ENCODE measurements at places on chromosomes 2 and 18.

DNA sequence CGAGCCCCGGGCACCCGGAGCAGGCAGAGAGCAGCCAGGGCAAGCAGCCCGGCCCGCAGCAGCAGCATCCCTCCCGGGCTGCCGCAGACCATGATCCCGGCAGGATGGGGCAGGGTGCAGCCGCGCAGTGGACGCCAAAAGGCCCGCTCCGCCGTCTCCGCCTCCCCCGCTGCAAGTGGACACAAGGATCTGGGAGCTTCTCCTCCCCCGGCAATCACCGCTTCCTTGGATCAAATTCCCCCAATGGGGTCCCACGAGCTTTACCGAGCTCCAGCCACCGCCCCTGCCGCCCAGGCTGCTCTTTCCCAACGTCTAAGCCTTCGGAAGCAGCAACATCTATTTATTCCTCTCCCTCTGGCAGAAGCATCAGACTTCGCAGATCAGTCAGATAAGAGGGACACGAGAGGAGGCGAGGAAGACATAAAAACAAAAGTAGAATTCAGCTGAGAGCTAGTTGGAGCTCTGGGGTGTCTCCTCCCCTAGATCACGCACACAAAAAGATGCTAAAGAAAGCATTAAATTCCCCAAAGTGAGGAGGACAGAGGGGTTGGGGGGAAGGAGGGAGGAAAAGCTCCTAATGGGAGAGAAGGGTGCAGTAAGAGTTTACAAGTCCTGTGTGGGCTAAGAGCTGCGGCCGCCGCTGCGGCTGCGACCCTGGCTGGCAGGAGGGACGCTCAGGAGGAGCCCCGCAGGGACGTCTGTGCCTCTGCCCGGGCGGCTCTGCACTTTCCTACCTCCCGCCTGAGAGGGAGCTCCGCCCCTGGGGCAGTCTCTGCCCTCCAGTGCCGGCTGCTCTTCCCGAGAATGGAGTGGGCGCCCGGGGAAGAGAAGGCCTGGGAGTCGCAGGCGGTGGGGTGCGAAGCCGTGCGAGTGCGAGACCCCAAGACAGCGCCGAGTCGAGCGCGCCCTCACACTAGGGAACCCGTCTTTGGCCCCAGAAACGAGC is at the start of gene FRZB:
Gene FRZB, minus strand, starts transcription at position 177 of the 946 bp plus-strand sequence. Its CDS starts 85 bp downstream, at position 92.
- DNase-seq = no peak

DNA sequence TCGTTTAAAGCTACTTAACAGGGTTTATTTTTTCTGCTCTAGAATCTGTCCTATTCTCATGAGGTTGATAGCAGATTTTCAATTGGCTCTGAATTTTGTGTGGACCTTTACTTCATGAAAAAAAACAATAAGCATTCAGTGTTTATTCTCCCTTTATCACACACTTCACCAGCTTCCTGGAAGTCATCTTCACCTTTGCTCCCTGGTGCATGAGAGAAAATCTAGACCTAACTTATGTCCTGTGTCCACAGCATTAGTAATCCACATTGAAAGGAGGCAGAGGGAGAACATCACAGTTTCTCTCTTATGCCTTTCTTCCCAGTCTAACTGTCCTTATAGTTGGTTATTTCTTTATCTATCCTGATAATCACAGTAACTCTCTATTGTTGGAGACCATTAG is 316.1 kb downstream of the PTH2R start:
- no peak for DNase-seq

DNA sequence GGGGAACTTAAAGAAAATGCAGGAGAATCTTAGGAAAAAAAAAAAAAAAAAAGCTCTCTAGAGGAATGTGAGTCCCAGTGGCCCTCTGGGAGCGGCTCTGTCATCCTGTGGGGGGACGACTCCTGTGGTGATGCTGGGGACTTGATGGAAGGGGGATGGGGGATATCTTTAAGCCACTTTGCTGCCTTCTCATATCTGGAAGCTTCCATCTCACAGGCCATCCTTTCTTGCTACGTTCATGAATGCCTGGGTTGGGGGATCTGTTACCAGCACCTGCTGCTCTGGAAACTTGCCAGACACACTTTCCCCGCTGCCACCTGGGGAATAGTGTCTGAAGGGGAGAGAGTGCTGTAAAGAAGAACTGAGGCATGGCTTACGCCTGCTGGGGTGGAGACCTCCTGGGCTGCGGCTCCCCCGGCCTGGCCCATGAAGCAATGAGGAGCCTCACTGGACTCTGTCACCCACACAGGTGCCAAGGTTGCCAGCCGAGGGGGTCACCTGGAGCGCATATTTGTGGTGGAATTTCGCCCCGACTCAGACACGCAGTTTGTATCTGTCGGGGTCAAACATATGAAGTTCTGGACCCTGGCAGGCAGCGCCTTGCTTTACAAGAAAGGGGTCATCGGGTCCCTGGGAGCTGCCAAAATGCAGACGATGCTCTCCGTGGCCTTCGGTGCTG is 92.8 kb downstream of the RTN4 start:
- no peak for DNase-seq

DNA sequence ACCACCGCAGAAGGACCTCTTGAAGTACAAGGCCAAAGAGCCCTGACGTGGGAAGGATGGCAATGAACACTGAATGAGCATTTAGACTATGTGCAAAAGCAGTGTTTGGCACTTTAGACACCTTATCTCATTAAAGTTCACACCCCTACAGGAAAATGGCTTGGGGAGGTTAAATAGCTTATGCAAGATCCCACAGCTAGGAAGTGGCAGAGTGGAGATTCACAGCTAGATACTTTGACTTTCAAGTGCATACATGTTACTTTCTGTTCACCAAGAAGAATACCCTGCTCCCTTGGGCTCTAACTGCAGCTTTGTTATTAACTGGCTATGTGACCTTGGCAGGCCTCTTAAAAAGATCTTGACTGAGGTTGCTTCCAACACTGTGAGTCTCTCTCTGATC is 58.2 kb downstream of the ICOS start:
- DNase-seq = no peak

- DNase-seq = no peak
Observed at GRCh38 chr2:95268211-95269035, 5.8 kb upstream of the PROM2 start.

DNA sequence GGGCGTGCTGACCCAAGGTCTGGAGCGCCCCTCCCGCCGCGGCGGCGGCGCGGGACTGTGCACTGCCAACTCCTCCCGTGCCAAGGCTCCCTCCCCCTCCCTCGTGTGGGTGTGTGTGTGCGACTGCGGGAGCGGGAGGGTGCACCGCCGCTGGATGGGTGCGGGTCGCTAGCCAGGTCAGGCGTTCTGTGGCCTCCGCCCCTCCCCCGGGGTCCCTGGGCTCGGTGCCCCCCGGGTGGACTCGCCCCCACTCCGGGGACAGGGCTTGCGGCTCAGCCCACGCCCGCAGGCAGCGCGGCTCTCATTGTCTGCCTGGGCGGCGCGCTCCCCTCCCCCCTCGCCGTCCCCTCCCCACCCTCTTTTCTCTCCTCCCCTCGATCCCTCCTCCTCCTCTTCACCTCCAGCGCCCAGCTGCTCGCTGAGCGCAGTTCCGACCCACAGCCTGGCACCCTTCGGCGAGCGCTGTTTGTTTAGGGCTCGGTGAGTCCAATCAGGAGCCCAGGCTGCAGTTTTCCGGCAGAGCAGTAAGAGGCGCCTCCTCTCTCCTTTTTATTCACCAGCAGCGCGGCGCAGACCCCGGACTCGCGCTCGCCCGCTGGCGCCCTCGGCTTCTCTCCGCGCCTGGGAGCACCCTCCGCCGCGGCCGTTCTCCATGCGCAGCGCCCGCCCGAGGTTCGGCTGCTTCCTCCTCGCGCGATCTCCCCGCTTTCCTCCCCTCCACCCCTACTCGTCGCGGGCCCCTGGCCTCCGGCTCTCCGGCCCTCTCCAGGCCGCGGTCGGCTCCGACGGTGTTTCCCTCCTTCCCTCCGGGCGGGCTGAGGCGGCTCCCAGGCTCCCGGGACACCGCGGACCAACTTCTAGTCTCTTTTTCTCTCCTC is at the start of gene GATA6:
Gene GATA6, plus strand, starts transcription at position 579 of the 878 bp plus-strand sequence. CDS start 1,556 bp downstream, outside the sequence.
- DNase-seq = peak; percentile 27

Measured in stimulated activated CD8-positive, alpha-beta memory T cell treated with anti-CD3 and anti-CD28 coated beads, Interleukin-7, amount 100 ng/mL, for 48 hours (primary cell).